Activated gamma-delta T cell (primary cell): ENCODE measurements at places on chromosomes 5 and 9.

DNA sequence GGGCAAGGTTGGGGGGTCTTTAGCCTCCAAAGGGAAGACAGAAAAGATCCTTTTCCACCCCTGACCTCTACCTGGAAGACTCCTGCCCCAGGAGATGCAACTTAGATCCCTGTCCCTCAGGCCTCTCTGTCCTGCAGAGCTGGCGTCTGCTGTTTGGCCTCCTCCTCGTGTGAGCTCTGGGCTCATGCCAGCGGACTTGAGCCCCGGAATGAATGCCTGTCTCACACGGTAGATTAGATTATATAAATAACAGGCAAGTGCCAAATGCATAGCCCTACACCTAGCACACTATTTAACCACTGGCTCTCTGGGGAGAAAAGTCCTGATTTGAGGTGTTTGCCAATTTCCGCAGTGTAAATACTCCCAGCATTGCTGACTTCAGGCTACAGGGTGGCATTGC lies 1.4 kb upstream of the WNK2 start:
- no peak for DNase-seq

- DNase-seq = peak; percentile 6
These were observed 516 bp downstream of the MAST4 start for GRCh38 chr5:66596636-66597182.

DNA sequence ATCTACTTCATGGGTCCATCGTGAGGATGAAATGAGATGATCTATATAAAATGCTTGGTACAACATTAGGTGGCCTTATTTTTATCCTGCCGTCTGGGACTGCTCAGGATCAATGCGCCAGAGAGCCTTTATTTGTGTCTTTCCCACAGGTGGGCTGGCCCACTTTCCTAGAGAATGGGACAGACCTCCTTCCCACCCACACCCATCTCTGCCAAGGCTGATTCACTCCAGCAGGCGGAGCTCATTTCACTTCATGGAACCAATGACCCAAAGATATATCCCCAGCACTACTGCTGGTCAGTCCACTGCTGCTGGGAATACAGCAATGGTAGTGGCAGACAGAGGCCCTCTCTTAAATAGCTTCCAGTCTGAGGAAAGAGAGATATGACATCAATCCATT lies 35.7 kb downstream of the TGFBI start:
- no peak for DNase-seq

GRCh38 chr5:91052977-91053740 lies 330.0 kb downstream of the ARRDC3 start:
- DNase-seq = no peak

- DNase-seq = no peak
These were observed 40.5 kb downstream of the ANKDD1B start for GRCh38 chr5:75651575-75652238.
